Keratinocyte (primary cell): ENCODE measurements at places on chromosomes 6 and 20.

DNA sequence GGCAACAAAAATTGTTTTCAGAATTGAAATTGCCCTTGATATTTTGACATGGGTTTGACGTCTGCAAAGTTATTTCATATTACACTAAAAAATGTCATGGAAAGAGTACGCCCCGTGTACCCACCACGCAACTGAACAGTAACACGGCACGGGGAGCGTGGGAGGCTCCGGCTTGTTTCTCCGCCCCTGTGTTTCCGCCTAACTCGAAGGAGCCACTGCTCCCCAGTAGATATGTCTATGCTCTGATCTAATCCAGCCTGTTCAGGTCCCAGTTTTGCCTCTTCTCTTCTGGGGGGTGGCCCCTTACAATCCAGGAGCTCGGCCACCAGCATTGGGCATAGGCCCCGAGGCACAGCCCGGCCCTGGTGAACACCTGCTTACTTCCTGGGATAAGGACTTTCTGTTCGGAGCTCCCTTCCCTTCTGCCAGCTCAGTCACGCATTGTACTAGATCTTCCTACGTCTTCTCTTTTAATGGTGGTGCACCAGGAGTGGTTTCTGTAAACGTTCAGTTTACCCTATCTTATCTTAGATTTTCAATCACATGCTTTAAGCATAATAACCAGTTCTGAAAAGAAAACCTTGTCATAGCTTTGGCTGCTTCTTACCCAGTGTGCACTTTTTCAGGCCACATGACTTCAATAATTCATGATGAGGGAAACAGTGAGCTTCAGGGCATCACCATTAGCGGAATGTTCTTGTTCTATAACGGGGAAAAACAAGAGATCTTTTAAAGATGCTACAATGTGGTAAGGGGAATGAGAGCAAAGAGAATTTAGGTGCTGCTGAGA, 43.9 kb upstream of the EXOC2 start:
- DNase-seq = no peak

DNA sequence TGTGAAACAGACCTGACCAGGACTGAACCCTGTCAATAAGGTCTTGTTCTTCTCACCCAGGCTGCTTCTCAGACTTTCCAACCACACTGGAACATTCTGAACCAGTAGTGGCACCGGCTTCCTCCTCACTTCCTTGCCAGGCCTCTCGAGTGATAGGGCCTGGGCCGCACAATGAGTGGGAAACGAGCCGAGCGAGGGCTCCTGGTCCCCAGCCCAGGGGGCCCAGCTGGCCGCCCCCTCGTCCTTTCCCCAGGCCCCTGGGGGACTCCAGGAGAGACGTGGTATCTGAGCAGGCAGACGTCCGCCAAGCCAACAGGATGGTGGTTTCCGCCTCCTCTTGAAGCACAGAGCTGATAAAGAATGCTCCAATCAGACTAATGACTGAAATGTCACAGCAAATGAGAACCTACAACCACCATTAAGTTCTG, 117.9 kb downstream of the GMDS start:
- DNase-seq = no peak

GRCh38 chr6:144341831-144342527, 56.8 kb downstream of the UTRN start:
- no peak for DNase-seq

DNA sequence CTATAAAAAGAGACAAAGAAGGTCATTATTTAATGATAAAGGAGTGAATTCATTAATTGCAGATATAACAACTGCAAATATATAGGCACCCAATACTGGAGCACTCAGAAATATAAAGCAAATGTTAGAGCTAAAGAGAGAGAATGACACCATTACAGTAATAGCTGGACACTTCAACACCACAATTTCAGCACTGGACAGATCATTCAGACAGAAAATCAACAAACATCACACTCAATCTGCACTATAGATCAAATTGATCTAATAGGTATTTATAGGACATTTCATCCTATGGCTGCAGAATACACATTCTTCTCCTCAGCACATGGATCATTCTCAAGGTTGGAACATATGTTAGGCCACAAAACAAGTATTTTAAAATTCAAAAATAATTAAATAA, 72.7 kb downstream of the MAP7 start:
- no peak for DNase-seq

DNA sequence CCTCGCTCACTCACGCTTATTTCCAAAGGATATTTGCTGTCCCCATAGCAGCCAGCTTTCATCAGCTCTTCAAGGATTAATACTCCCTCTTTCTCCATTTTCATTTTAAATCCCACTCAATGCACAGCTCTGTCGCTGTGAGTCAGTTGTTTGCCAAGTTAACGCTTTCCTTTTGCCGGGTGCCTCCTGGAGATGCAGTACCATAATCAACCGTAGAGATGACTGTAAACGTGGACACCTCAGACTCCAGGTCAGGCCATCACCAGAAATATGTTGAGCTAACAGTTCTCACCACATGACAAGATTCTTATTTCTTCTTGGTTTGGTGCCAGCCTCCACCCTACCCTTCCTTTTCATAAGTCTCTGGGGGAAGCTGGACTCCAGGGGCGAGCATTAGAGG, 66.6 kb upstream of the TAB2 start:
- DNase-seq = no peak
